ENCODE measurements at places on chromosomes 3 and 15.

- DNase-seq: no peak
These were observed 28.4 kb downstream of the THSD4 start for GRCh38 chr15:71143373-71144310.

DNA sequence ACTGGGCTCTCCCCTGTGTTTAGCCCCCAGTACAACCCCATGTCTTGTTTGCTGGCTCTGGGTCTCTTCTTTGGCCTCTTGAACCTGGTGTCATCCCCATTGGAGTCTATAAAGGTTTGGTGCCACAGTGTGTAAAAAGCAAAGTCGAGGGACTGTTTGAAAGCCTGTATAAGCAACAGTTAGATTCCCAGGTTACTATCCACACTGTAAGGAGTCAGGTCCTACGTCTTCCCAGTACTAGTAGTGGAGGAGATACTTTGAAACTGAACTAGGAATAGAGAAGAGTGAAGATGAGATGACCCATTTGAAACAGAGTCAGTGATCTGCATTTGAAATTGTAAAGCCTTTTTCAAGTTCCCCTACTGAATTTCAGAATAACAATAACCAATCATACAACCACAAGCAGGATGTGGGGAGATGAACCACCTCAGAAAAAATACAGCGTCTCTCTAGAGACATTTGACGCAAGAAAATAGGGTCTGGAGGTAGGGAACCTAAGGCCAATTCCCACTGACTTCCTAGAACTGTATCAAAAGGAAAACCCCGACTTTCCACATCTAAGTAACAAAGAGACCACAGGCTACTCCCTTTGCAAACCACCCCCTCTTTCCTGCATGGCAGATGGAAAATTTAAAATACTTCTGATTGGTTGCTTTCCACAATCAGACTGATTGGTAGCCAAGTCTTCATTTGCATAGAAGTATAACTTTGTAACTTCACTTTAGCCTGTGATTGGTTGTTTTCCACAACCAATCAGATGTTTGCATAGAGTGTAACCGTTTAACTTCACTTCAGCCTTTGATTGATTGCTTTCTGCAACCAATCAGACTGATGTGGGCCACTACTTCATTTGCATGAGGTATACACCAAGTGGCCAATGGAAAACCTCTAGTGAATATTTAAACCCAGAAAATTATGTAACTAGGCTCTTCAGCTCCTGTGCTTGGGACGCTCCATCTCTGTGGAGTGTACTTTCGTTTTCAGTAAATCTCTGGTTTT lies 49.9 kb upstream of the NEDD4 start:
- no peak for DNase-seq

GRCh38 chr3:114179575-114179974 lies 723 bp upstream of the DRD3 start:
- DNase-seq: no peak

DNA sequence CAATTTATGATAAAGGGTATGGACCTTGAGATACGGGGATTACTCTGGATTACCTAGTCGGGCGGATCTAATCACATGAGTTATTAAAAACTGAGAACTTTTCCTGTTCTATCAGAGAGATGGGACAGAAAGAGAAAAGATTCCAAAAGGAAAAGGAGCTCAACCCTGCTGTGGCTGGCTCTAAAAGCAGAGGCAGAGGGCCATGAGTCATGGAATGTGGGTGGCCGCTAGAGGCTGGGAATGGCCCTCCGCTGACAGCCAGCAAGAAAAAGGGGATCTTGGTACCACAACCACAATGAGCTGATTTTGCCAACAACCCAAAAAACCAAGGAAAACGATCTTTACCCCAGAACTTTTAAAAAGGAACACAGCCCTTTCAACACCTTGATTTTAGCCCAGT lies 210.0 kb downstream of the MAGI1 start:
- DNase-seq: no peak

DNA sequence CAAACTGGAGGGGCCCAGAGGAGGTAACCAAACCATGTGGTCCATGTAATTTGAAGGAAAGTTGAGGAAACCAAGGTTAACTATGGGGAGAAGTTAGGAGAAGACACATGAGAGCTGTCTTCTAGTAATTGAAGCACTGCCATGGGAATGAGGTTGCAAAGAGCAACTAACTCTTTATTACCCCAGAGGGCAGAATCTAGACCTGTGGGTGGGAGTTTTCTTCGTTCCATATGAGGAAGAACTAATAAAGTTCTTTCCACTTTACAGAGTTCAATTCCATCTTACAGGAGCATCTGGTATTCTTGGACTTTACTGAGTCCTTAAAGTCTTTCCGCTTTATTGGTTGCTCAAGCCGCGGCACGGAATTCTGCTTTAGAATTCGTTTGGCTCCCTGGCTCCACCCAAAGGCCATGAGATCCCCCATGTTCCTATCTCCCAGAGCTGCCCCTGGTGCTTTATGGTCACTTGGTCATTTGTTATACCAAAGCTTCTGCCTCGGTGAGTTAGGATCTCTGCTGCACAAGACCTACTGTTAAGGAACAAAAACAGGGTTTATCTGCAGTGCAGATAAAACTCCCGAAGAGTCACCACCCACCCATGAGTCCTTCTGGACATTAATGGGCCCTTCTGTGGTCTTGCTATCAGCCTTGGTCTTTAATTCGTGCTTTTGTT lies 89.5 kb upstream of the UMPS start:
- no peak for DNase-seq

GRCh38 chr3:54878145-54878544 lies 49.7 kb downstream of the LRTM1 start:
- no peak for DNase-seq

- DNase-seq: no peak
These were observed 87.9 kb downstream of the ZNF609 start for GRCh38 chr15:64548235-64548634.
